Progenitor cell of endocrine pancreas (in vitro differentiated cells): ENCODE measurements at places on chromosomes 4 and X. TPM values are rescaled to one million over a fixed set of nuclear protein-coding genes. Genes with fewer than 3 reads are reported as not detected.

DNA sequence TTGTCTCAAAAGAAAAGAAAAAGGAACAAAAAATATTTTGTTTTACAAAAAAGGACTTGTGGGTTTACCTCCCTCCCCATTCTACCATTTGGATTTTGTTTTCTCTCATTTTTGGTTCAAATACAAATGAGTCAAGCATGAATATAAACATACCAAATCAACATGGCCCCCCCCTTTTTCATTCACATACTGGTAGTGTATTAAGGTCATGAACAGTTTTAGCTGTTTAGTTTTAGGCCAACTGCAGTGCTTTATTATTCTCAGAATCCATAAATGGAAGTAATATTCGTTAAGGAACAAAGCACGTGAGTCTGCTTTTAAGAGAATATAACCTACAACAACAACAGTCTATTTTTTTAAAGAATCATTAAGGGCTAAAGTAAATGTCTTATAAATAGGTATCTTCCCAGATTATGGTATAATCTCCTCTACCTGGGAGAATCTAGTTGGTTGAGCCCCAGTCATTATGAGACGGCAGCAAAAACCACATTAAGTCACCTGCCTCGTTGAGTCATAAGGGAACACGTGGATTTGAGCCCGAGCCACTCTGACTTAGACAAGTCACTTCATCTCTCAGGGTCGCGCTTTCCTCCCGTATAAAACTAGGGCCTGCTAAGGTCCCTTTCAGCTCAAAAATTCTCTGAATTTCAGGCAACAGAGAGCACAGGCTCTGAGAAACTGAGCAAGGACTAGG lies 26.7 kb downstream of the BCLAF3 start:
- peaks cover 22% of the 10 kb centered on the region for H3K4me1 ChIP-seq
- no peaks in the 10 kb centered on the region for H3K27me3 ChIP-seq
- peaks cover 14% of the 10 kb centered on the region for H3K36me3 ChIP-seq
- no peak overlapping the region for H3K27ac ChIP-seq

DNA sequence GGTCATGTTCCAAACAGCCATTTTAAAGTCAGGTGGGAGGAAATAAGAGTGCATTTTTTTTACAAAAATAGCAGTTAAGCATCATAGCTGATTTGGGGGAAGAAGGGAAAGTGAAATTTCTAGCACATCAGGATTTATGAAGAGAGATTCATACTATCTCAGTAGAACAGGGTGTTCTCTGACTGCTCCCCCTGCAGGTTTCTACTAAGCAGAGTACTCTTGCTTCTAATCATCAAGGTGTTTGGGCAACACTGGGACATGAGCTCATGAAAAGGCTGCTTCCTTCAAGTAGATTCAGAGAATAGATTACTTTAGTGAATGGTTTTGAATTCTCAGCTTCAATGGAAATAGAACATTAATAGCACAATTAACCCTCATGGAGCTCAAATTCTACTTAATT lies 591.4 kb upstream of the PCDH10 start:
- DNase-seq = no peak
- H3K27me3 ChIP-seq = no peaks in the 10 kb centered on the region
- H3K27ac ChIP-seq = no peak overlapping the region
- no peak overlapping the region for H3K4me3 ChIP-seq
- H3K36me3 ChIP-seq = no peaks in the 10 kb centered on the region

GRCh38 chrX:7993873-7994272 lies 66.7 kb upstream of the PNPLA4 start:
- DNase-seq = no peak
- peaks cover 11% of the 10 kb centered on the region for H3K27me3 ChIP-seq
- H3K27ac ChIP-seq = no peak overlapping the region
- no peaks in the 10 kb centered on the region for H3K36me3 ChIP-seq
- no peak overlapping the region for H3K4me3 ChIP-seq

The TREX2 gene
- total RNA-seq = 0.24 and 0.41 TPM in 2 replicates

DNA sequence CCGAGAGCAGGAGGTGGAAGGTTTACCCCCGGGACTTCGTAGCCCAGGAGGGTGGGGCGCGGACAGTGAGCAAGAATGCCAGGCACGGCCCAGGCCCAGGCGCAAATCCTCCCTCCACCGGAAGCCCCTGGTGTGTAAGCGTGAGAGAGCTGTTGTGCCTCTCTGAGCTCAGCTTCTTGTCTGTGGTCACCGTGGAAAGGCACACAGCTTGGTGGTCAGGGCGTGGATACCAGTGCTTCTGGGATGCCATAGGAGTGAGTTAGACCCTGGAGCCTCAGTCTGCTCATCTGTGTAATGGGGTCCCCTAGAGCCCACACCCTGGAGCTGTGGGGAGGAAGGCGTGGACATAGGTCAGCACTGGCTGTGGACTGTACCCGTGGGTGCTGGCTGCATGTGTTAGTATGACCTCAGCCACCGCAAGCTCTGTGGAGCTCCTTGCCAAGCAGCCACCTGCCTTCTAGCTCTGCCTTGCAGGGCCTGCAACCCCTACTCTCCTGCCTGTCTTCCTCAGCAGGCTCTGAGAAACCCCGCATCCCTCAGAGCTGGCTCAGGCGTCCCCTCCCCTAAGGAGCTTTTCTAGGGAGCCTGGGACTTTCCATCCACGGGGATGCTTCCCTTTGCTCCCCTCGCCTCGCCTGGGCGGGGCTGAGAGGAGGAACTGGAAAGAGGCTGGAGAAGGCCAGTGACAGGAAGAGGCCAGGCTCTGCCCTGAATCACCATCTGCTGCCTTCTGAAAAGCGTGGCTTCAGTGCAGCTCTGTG lies 28.0 kb upstream of the AFAP1 start:
- peaks cover 22% of the 10 kb centered on the region for H3K4me1 ChIP-seq
- no peaks in the 10 kb centered on the region for H3K36me3 ChIP-seq
- H3K27ac ChIP-seq = no peak overlapping the region
- H3K4me3 ChIP-seq = no peak overlapping the region
- H3K27me3 ChIP-seq = peaks cover 3% of the 10 kb centered on the region
- DNase-seq = no peak

- no peaks in the 10 kb centered on the region for H3K27me3 ChIP-seq
- peaks cover 33% of the 10 kb centered on the region for H3K4me1 ChIP-seq
- no peak overlapping the region for H3K4me3 ChIP-seq
- DNase-seq = peak; percentile 15
- H3K27ac ChIP-seq = peak overlapping the region; percentile 84
These were observed 758.6 kb downstream of the PDHA2 start for GRCh38 chr4:96598465-96598864.

DNA sequence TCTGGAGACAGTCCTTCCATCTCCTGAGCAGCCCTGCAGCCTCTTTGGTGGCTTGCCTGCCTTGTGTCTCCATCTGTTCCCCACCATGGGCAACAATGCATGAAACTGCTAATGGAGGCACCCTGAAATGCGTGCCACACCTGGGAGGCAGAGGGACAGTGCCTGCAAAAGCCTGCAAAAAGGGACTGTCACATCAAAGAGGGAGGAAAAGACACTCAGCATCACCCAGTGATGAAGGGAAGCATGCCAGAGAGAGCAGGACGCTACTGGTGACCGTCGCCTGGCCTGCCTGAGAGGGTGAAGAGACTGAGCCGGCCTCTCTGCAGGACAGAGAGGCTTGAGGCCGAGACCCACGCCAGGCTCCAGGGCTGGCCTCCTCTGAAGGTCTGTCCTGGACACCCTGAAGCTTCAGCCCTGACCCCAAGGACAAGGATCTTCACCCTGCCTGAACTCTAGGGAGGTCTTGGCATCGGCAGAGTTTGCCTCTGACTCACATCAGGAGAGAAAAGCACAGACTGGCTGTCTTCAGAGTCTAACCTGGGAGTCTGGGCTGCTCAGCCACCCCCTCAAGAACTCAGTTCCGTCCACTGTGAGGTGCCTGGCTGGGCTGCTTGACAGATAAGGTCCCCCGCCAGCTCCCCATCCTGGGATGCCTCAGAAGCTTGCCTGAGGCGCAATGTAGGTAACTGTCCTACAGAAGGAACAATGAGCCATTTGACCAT lies 8.1 kb downstream of the ACSL1 start:
- peaks cover 30% of the 10 kb centered on the region for H3K27me3 ChIP-seq
- no peaks in the 10 kb centered on the region for H3K36me3 ChIP-seq
- H3K4me3 ChIP-seq = no peak overlapping the region
- no peak for DNase-seq

The FGFBP2 gene
- not detected in 2 replicates for total RNA-seq

- H3K4me3 ChIP-seq = no peak overlapping the region
- peak overlapping the region; percentile 31 for H3K27ac ChIP-seq
- peaks cover 5% of the 10 kb centered on the region for H3K4me1 ChIP-seq
- no peaks in the 10 kb centered on the region for H3K27me3 ChIP-seq
These were observed 134.6 kb downstream of the KDM6A start for GRCh38 chrX:45007598-45007997.
